ENCODE measurements at places on chromosomes 4 and X.

- DNase-seq, result no peak
Observed at GRCh38 chr4:141645611-141646340, 9.4 kb downstream of the IL15 start.

- DNase-seq, result no peak
Observed at GRCh38 chrX:662126-662525, 31.5 kb downstream of the SHOX start.

- no peak for DNase-seq
Observed at GRCh38 chrX:35122756-35123155, 180.2 kb downstream of the FAM47B start.

DNA sequence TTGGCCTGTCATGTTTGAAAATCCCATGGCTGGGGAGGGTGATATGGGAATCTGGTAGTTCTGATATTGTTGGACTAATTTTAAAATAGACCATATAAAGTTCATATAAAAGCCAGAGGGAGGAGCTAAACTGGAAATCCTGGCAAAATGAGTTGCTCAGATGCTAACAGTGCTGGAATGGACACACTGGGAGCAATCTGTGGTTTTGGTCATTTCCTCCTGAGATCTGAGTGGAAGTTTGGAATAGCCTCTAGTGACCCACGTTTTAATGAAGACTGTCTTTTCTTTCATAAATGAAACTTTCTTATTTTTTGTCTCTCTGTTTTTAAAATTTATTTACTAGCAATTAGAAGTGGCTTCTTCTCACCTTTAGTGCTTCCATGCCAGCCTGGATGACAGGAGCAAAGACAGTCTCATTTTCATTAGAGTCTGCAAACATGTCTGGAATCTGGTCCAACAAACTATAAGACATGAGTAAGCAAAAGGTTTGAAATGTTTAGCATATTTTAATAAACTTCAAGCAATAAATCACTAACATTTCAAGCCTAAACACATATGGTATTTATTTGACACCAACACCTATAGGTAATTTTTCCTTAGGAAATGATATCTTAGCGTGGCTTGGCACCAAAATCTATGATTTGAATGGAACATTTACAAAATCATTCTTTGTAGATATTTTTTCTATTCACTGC is 66.6 kb downstream of the METTL14 start:
- no peak for DNase-seq

GRCh38 chrX:26411045-26411444 is 195.1 kb downstream of the MAGEB5 start:
- no peak for DNase-seq

DNA sequence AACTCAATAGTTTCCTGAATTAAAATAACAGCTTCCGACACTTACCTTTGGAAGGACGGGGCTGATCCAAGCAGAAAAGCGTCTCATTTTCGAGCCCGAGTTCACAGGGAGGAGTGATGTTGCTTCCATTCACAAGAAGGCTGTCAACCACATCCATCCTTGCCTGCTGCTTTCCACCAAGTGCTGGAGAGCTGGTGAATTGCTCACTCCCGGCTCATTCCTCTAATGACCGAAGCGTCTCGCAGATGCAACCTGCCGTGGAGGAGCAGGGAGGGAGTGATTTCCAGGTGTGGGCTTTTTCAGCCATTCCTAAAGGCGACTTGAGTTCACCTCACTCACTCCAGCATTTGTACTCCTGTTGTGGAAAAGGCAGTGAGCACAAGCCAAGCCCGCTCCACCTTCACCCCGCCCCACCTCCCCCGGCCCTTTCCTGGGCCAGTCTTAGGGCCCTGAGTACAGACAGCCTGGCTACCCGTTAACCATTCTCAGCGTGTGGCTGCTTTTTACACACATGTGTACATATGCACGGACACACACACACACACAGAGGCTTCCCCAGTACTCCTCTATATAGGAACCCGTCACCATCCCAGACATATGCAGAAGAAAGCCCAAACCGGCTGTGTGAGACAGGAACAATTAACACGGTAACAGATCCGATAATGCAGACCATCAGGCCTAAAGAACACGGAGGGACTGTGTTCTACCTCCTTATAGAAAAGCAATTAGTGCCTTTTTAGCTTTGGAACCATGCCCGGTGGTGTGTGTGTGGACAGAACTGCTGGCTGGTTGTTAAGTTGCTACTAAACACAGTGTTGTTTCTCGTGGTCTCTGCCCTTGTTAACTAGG is at the start of gene CCKAR:
Gene CCKAR (minus strand): TSS at position 374 of the 849 bp plus-strand sequence. CDS start 217 bp downstream, at position 157.
- no peak for DNase-seq

GRCh38 chr4:3524920-3525319 is 7.3 kb downstream of the LRPAP1 start:
- DNase-seq, result no peak

GRCh38 chrX:100663642-100664041 is 19.6 kb downstream of the SRPX2 start:
- no peak for DNase-seq
